ENCODE measurements at places on chromosomes 16 and 17.
A peak's percentile ranks its signal among the peaks of the same experiment; 100 is the strongest.

GRCh38 chr17:78279360-78279990, 48.0 kb downstream of the TMEM235 start:
- DNase-seq, result no peak

GRCh38 chr16:6573577-6573976, 759.1 kb upstream of the RBFOX1 start:
- DNase-seq, result no peak

DNA sequence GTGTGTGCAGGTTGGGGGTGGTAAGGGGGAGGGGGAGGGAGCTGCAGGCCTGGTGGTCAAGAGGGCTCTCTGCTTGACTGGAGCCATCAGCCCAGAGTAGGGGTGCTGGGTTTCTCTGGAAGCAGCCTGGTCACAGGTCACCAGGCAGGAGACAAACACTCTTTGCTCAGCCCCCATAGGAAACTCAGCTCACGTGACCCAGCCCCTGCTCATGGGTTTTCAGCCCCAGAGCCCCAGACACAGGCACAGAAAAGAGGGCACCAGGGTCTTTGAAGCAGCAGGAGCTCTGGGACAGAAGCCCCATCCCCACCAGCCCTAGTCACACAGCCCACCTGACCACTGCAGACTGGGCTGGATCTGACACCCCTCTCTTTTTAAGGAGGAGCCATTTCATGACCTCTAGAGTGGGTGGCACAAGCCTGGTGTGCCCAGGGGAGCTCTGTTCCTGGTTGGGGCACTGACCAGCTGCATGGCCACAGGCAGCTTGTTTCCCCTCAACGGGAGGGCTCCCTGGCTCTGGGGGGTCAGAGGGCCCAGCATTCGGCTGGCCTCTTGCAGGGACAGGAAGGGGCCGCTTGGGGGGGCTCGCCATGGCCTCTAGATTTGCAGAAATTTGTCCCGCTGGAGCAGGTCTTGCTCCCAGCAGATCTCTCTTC, 13.8 kb upstream of the CD79B start:
- no peak for DNase-seq

DNA sequence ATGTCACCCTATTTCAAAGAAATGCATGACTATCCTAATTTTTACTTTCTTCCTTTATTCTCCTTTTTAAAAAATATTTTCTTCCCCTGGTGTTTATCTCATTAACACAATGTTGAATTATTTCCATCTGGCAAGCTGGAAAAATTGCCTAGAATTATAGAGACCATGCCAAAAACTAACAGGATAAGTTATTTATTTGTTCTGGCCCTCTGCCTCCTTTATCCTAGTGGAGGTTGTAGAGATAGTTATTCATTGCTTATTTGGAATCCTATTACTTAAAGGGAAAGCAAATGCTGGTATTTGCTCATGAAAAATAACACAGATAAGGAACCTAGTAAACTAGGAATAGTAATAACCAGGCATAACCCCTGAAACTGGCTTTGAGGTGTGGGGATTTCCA, 684.9 kb upstream of the KIF2B start:
- no peak for DNase-seq

DNA sequence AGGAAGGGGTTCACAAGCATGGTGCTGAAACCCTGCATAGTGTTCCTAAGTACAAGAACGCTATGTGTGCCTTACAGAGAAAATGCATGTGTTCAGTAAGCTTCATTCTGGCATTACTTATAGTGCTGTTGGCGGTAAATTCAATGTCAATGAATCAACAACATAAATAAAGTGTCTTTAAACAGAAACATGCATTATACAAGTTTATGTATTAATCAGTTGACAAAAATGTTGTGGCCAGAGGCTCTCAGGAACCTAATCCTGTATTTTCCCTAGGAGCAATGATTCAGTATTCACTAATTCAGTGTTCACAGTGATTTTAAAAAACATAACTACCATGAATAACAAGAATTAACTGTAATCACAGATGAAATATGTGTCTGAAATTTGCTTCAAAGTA, 47.1 kb upstream of the MYOCD start:
- DNase-seq, result no peak

DNA sequence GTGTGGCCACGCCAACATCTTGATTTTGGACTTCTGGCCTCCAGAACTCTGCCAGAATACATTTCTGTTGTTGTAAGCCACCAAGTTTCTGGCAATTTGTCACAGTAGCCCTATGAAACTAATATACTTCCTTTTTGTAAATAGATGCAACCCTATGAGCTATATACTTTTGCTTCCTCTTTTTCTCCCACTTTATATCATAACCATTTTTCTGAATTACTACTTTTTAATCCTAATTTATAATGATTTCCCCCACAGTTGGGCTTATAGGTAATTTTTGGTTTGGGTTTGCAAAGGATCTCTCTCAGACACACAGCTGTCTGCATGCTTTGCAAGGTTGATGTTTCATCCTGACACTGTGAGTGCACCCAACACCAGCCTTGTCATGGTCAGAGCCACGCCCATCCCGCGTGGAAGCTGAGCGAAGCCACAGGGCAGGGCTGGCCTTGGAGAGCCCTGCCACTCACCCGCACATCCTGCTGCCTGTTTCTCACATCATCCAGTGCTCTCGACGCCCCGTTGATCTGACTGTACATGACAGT, 5.8 kb downstream of the TRIM25 start:
- no peak for DNase-seq

DNA sequence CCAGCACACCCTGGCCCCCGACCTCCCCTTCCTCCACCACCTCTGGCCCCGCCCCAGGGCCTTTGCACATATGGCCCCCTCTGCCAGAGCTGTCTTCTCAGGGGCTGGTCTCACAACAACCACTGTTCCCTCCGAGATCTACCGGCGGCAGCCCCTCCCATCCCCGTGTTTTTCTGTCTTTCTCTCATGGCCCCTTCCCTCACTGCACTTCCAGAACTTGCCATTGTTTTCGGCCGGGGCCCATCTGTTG, 30.2 kb downstream of the ZFPM1 start:
- no peak for DNase-seq

- no peak for DNase-seq
Measured at GRCh38 chr16:57541754-57542435, 548 bp upstream of the ADGRG5 start.

- no peak for DNase-seq
Measured at GRCh38 chr17:55728361-55728760, 5.7 kb upstream of the TMEM100 start.

DNA sequence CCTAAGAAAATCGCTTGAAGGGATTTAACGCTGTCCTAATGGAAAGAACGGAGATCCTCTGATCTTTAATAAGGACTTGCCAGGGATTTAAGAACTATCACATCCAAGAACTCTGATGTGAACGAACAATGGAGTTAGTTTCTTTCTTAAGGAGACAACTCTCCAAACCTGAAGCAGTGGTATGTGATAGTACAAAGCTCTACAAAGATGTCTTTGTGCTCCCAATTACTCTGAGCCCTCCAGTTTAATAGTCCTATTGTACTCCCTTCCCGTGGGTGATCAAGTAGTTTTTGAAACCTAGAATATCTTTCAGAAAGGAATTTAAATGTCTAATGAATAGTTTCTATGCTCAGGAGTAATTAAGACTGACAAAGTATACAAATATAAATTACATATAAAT, 123.8 kb downstream of the FTO start:
- no peak for DNase-seq

DNA sequence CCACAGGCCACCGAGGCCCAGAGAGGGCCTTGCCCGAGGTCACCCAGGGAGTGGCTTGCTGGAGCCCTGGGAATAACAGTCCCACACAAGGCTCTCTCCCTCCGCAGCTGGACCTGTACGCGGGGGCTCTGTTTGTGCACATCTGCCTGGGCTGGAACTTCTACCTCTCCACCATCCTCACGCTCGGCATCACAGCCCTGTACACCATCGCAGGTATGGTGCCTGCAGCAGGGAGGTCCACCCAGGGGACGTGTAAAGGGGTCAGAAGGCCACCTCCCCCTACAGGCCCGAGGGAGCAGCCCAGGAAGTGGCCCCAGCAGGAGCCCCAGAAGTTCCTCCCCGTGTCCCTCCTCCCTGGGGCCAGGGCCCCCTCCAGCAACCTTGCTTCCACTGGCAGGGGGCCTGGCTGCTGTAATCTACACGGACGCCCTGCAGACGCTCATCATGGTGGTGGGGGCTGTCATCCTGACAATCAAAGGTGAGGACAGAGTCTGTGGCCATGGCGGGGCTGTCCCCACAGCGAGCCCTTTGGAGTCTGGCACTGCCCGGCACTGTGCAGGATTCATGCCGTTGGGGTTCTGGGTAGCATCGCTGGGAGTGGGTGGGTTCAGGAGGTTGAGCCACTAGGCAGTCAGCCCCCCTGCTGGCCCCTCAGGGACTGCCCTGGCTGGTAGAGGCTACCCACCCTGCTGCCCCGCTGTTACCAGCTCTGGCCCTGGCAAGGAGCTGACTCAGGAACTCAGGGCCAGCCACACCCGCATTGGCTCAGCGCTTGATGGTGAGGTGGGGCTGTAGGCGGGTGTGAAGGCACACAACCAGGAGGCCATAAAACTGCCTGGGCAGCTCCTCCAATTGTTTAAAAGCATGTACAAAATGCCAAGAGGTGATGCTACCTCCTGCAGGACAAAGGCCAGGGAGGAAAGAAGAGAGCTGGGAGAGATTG, 17.3 kb downstream of the SLC5A10 start:
- DNase-seq, result peak; percentile 57

DNA sequence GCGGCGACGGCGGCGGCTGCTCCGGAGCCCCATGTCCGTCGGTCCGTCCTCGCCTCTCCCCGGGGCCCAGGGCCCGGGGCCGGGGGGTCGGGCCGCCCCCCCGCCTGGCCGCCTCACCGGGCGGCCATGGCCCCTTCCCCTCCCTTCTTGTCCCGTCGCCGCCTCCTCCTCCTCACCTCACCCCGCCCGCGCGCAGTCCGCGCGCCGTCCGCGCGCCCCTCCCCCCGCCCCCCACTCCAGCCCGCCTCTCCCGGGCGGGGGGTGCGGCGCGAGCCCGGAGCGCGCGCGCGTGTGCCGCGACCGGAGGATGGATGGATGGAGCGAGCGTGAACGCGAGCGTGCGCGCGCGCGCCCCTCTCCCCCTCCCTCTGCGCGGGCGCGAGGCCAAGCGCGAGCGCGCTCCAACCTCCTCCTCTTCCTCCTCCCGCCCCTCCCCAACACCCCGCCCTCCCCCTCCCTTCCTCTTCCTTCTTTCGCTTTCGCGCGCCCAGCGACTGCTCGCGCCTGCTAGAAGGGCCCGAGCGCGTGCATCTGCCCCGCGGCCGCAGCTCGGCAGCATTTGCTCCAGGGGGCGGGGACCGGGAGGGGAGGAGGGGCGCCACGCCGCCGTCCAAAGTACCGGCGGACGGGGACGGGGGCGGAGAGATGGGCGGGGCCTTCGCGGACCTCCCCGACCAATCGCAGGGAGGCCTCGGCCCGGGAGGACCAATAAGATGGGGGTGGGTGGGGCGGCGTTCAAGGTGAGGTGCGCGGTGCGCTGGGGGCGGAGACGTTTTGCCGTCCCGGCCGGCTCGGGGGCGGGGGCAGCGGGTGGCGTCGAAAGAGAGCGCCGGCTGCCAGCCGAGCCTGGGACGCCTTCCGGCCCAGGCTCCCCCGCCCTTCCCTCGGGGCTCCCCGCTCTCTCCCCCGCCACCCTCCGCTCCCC, at the start of gene ATXN7L3:
ATXN7L3 (minus strand) TSS at position 332 of the 925 bp plus-strand sequence. CDS start 1,814 bp downstream, outside the sequence.
- peak; percentile 96 for DNase-seq

- DNase-seq, result peak; percentile 87
Measured at GRCh38 chr17:79777894-79778503, at the start of gene CBX2. Gene CBX2, plus strand, starts transcription at chr17:79778148. Its CDS starts 88 bp downstream, at chr17:79778236.

DNA sequence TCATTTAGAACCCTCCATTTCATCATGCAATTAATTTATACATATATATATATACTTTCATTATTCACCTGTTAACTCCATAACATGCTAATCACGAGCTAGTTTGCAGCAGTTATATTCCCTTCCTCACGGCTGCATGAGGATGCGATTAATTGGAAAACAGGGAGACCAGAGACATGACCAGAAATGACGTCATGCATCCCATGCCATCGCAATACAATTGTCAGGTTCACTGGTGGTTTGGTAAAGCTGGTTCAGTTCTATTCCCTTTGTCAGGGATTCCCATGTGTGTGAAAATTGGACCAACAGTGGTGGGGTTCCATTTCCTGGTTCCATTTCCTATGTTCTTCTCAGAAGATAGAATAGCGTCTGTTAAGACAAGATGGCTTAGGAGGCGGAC, 440.4 kb upstream of the ERCC4 start:
- DNase-seq, result no peak

GRCh38 chr17:43962479-43962878, 8.7 kb upstream of the PYY start:
- DNase-seq, result no peak

GRCh38 chr17:10059684-10060211, 138.7 kb downstream of the GAS7 start:
- peak; percentile 66 for DNase-seq

Data from hematopoietic multipotent progenitor cell (in vitro differentiated cells).